ENCODE measurements at places on chromosomes 4 and X. TPM values are rescaled to one million over a fixed set of nuclear protein-coding genes. Genes with fewer than 3 reads are reported as not detected.

The NPFFR2 gene
- not detected for polyA plus RNA-seq

The N4BP2 gene
- 0.62 TPM for polyA plus RNA-seq

The ENPP6 gene
- 0.04 TPM for polyA plus RNA-seq

The BGN gene
- polyA plus RNA-seq: 0.12 TPM

The AGA gene
- polyA plus RNA-seq: 6.5 TPM

The LIMCH1 gene
- 0.13 TPM for polyA plus RNA-seq

The ARHGAP6 gene
- polyA plus RNA-seq: 0.02 TPM

The GIMD1 gene
- polyA plus RNA-seq: not detected

The ARHGAP10 gene
- 18.8 TPM for polyA plus RNA-seq

The SPACA5B gene
- polyA plus RNA-seq: not detected

The CFAP299 gene
- not detected for polyA plus RNA-seq

The DRP2 gene
- polyA plus RNA-seq: 0.09 TPM

The CT45A5 gene
- polyA plus RNA-seq: not detected

The ANOS1 gene
- 1.5 TPM for polyA plus RNA-seq

The NAP1L2 gene
- polyA plus RNA-seq: 0.87 TPM

The MAGEB1 gene
- polyA plus RNA-seq: not detected

The FDCSP gene
- polyA plus RNA-seq: not detected

The ZDHHC15 gene
- not detected for polyA plus RNA-seq

Measured in foreskin keratinocyte (primary cell).